Neural progenitor cell (in vitro differentiated cells): ENCODE measurements at places on chromosomes 6 and 20. TPM values are rescaled to one million over a fixed set of nuclear protein-coding genes. Genes with fewer than 3 reads are reported as not detected.

The ZNF318 gene
- total RNA-seq, result 17.6 TPM in 2 replicates

DNA sequence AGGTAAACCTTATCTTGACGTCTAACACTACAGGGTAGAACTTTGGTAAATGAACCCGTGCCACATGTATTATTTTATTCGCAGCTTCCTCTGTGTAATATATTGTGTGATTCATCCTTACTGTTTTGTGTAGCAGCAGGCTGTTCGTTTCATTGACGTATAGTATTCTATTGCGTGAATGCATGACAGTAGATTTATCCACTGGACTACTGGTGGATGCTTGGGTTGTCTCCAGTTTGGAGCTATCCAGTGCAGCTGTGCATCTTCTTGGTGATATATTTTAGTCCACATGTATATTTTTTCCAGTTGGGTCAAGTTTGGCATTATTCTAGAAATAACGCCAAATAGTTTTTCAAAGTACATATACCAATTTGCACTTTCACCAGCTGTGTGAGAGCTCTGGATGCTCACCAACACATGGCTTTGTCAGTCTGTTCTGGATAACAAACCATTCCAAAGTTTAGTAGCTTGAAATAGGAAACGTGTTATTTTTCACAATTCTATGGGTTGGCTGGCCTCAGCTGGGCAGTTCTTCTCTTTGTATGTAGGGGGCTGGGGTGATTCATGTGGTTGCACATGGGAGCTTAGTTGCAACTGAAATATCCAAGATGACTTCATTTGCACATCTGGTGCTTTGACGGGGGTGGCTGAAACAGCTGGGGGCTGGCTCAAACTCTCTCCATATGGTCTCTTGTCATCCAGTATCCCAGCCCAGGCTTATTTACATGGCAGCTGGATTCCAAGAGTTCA, 9.3 kb downstream of the ECT2L start:
- DNase-seq, result no peak

GRCh38 chr6:1383729-1384548, 5.4 kb upstream of the FOXF2 start:
- peak; percentile 55 for DNase-seq

DNA sequence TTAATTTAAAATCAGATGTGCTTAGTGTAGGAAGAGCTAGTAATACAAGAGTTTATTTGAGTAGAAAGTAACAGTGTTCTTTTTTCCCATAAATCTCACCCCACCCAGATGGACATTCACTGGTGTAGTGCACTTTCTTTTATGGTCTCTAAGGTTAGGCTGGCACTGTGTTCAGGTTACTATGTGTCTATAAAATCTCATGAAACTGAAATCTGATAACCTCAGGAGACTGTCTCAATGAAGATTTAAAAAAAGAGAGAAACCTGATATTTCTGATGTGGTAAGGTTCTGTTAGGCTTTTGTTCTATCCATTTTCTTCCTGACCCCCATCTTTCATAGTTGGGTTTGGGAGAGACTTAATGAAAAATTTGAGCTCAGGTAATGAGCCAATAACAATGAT, 101.2 kb upstream of the CLVS2 start:
- no peak for DNase-seq

DNA sequence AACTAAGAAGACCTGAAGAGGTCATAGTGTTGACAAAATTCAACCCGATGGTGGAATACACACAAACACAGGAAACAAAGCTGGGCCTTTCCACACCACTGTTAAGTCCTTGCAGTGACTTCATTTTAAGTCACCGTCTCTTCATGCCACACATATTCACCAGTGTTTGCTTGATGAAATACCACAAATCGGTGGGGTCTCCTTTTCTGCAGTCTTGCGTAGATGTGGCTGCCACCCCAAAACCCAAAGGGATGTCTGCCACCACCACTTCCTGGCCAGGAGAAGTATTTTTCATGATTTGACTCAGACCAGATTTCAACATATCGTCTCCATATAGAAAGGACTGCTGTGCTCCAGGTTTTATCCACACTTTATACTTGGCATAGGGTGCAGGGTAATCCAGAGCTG, 11.0 kb upstream of the COL10A1 start:
- no peak for DNase-seq

GRCh38 chr20:5539691-5540090, 210.5 kb upstream of the SHLD1 start:
- DNase-seq, result no peak

GRCh38 chr6:140269591-140270165, 895.2 kb upstream of the CITED2 start:
- no peak for DNase-seq

DNA sequence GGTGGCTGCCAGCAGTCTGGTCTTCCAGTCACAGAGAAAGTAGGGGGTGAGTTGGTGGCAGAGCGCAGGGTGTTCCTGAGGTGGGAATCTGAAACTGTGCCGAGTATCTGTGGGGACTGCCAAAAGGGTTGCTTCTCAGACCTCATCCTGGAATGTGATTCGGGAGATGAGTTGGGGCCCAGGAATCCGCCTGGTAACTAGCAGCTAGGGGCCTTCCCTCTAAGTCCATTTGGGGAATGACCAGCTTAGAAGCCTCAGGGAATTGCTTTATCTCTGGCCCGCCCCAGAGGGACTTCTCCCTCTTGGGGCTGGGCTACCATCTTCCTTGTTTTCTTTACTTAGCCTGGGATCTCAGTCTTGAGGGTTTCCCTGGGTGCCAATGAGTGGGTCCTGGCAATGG, 49.6 kb downstream of the MOCS1 start:
- DNase-seq, result no peak
